Trophoblast cell (in vitro differentiated cells and primary cell): ENCODE measurements at places on chromosomes 3 and 15.

GRCh38 chr3:107982165-107982564, 108.7 kb downstream of the CD47 start:
- no peak for DNase-seq

DNA sequence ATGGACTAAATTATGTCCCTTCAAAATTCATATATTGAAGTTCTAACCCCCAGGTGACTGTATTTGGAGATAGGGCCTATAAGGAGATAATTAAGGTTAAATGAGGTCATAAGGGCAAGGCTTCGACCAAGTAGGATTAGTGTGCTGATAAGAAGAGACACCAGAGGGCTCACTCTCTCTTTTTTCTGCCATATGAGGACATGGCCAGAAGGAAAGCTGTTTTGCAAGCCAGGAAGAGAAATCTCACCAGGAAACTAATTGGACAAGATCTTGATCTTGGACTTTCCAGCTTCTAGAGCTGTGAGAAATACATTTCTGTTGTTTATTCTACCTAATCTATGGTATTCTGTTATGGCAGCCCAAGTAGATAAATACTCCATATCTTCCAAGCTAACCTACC, 503.6 kb upstream of the NAALADL2 start:
- DNase-seq, result peak; percentile 56

DNA sequence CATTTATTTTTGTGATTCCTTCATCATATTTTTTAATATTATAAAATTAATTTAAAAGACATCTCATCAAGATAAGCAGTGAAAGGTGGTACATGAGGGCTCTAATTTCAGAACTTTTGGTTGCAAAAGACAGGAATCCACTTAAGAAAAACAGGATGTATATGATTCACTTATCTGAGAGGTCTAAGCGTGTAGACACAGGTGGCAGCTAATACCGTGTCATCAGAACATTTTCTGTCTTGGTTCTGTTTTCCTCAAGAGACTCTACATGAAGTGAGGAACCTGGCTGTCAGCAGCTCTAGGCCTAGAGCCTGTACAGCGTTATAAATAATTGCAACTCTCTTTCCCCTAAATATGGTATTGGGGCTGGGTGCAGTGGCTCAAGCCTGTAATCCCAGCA, 433.7 kb upstream of the NAALADL2 start:
- no peak for DNase-seq

GRCh38 chr3:106566277-106566676, 697.5 kb upstream of the CBLB start:
- no peak for DNase-seq

DNA sequence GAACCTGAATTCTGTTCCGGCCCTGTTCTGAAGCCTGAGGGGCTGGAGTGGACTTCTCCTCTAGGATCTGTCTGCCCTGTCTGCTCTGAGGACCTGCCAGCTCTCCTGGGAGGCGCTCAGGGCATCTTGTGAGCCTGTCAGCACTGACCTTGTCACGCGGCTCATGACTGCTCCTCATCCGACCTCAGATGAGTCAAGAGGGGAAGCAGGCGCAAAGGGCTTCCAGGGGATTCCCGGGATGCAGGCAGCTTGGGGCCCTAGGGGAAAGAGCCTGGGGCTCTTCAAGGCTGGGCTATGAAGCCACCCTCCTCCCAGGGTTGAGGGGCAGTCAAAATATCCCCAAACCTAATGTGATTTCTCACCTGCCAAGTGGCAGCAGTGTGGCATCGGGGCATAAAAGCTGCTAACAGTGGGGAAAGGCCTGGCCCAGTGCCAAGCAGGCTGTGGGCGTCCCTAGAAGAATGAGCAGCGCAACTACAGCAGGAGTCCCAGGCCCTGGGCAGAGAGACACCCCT, 27.6 kb upstream of the ANKDD1A start:
- DNase-seq, result peak; percentile 98
